ENCODE measurements at places on chromosomes 13 and 19.

DNA sequence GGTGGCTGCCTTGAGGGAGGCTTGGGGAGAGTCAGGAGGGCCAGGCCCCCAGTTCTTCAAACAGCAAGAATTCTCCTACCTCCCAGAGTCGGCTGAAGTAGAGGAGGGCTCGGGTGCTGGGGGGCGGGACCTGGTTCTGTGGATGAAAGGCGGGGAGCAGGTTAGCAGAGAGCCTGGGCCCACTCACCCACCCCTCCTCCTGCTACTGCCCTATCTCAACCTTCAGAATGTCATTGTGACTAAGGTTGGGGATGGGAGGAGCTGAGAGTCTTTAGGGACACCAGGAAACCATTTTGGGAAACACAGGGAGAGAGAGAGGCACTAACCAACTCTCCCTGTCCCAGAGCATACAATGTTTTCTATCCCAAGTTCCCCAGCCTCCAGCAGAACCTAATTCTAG, 10.7 kb downstream of the DMKN start:
- no peak for DNase-seq

GRCh38 chr13:103200118-103200885, 134.1 kb upstream of the SLC10A2 start:
- no peak for DNase-seq

DNA sequence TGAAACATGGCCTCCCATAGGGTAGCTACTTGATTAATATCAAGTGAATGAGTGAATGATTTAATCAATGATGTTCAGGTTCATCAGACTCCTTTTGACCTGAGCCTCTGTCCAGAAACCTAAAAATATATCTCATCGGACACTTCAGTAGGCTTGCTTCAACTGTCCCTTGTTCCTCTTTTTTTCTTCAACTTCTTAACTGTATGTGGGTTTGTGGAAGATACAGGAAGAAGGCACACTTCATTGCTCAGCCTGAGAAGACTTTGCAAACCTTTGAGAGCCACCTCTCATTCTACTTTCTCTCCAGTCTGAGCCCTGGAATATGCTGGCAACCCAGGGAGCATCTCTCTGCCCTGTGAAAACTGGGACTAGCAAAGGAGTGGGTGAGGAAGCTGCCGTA, 557.0 kb downstream of the FGF9 start:
- DNase-seq = no peak

DNA sequence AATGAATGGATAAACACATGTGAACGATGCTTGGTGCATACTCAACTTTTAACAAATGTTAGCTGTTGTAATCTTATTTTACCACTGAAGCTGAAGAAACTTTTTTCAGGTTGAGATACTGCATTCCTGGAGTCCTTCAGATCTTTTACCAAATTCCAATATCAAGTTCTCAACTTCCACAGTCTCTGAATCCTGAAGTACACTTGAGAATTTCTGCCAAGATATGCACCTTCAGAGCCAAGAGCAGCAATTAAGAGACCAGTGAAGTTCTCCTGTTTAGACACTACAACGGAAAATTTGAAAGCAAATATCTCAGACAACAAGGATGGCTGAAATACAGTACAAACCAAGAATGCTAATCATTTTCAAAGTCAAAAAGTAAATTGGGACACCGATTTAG, 84.6 kb upstream of the MTIF3 start:
- DNase-seq = no peak

GRCh38 chr13:91725646-91726045, 327.2 kb downstream of the GPC5 start:
- no peak for DNase-seq

DNA sequence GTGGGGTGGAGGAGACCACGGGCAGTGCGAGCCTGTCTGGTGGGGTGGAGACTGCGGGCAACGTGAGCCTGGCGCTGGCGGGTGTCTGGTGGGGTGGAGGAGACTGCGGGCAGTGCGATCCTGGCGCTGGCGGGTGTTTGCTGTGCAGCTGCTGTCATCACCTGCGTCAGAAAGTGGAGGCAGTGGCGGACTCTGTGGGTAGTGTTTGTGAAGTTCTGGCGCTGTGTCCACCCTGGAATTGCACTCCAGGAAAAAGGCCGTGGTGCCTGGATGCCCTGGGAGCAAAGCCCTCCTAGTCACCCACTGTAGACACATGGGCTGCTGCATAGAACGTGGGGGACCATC, 6.2 kb downstream of the TEX29 start:
- no peak for DNase-seq

- DNase-seq = no peak
Measured at GRCh38 chr13:99994638-99995020, 13.0 kb downstream of the ZIC2 start.

- DNase-seq = no peak
Measured at GRCh38 chr13:79939689-79940088, 401.2 kb downstream of the SPRY2 start.

GRCh38 chr19:16516923-16517610, 20.9 kb downstream of the C19orf44 start:
- no peak for DNase-seq

DNA sequence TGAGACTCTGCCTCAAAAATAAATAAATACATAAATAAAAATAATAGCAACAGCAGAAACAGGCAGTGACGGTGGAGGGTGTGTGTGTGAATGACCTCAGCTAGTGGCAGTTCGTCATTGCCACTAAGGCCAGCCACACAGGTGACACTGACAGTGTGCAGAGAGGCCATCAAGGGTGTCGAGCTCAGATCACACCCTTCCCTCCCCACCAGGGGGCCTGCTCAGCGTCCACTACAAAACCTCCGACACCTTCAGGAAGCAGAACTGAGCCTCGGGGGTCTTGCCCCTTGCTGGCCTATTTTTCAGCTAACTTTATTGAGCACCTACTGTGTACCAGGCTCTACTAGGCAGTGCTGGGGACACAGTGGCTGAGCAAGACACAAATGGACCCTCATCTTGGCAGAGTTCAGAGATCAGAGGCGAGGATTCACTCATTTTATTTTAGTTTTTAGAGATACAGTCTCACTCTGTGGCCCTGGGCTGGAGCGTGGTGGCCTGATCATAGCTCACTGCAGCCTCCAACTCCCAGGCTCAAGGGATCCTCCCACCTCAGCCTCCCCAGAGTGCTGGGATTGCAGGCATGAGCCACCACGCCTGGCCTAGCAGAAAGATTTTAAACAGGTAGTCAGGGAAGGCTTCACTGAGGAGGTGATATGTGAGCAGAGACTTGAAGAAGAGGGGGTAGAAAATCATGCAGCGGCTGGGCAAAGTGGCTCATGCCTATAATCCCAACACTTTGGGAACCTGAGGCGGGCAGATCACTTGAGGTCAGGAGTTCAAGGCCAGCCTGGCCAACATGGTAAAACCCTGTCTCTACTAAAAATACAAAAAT, 30.3 kb upstream of the SEMA6B start:
- peak; percentile 59 for DNase-seq

DNA sequence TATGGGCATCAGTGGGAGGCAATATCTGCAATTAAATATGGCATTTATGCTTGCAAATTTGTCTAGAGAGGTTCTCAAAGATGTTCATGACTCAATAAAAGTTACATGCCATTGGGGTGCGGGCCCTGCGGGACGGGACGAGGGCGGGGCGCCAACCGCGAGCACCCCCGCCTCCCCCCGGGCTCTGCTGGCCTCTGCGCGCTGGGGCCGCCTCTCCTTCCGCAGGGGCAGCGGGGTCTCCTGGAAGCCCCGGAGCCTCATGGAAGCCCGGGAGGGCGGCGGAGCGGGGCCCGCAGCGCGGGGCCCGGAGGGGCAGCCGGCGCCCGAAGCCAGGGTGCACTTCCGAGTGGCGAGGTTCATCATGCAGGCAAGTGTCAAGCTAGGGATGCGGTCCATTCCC, 179.2 kb downstream of the TPTE2 start:
- no peak for DNase-seq

- peak; percentile 95 for DNase-seq
Measured at GRCh38 chr19:1122972-1123363, 19.2 kb downstream of the GPX4 start.

GRCh38 chr13:110125613-110126272, 181.2 kb downstream of the COL4A1 start:
- DNase-seq = no peak
